ENCODE measurements at places on chromosomes 16 and 17. TPM values are rescaled to one million over a fixed set of nuclear protein-coding genes. Genes with fewer than 3 reads are reported as not detected.

The MYL11 gene
- total RNA-seq = 3.4 TPM

The NPIPA7 gene
- 3.2 TPM for total RNA-seq

The NT5C gene
- 61.0 TPM for total RNA-seq

DNA sequence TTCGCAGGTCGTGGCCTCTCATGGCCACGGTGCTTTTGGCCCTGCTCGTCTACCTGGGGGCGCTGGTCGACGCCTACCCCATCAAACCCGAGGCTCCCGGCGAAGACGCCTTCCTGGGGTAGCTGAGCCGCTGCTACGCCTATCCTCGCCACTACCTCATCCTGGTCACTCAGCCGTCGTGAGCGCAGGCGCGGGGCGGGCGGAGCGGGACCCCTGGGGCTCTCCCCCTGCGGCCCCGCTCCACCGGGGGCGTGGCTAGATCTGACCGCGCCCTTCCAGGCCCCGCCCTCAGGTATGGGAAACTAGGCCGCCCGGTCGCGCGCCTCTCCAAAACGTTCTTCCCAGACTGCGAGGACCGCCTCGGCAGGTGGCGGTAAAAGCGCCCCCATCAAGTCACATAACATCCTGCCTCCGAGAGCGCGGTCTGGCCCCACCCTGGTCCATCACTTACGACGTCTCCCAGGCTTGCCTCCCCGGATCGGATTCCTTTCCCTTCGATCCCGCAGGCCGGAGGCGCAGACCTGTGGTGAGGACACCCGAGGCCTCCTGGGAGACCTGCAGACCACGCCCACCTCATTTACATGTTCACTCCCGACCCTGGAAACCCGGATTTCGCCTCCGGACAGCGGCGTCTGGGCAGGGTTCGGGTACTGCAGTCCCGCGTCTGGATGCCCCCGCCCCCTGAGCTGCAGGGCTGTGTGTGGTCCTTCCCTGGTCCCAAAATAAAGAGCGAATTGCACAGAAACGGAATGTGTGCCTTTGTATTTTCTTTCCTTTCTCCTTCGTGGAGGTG, 91.5 kb upstream of the TMEM97 start:
- DNase-seq = peak; percentile 71
